ENCODE measurements at places on chromosomes 5 and 9.

DNA sequence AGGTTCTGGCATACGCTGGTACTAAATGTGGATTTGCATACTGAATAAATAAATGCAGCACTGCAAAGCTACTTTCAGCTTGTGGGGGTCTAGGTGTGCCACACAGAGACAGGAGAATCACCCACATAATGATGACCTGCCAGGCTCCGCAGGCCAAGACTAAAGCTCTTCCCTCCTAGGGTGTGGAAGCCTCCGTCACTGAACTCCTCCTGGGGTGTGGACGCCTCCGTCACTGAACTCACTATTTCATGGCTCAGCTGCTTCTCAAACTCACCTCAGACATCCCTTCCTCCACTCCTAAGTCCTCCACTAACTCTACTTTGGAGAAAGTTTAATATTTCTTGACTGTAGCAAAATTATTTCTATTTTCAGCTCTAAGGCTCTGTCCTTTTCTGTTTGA is 65.3 kb upstream of the GOLPH3 start:
- DNase-seq, result no peak

DNA sequence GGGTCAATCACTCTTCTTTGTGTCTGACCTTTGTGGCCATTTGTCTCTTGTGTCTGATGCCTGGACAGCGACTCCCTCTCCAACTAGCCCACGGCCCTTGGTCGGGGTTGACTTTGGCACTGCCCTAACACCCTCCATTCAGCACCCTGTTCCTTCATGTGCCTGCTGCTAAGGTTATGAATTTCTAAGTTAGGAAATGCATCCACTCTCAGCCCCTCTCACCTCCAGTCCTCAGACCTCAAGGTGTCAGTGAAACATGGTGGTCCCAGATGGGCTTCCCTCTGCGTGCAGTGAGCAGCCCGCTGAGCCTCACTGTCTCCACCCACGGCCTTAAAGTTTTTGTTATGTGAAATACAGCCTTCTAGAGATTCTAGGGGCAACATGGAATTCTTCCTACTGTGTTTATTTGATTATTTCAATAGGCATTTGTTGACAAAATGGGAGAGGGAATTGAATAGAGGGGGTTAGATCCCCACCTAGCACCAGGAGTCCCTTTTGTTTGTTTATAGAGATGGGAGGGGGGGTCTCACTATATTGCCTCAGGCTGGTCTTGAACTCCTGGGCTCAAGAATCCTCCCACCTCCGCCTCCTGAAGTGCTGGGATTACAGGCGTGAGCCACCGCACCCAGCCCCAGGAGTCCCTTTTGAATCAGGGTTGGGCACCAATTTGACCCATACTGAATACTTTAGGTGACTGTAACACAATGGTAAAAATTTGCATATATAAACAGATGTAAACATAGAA is 1.6 kb upstream of the GLIPR2 start:
- no peak for DNase-seq

- DNase-seq, result no peak
These were observed 4.7 kb downstream of the PDLIM4 start for GRCh38 chr5:132261881-132262845.

GRCh38 chr5:175466700-175467318 is 11.6 kb upstream of the SFXN1 start:
- DNase-seq, result no peak

DNA sequence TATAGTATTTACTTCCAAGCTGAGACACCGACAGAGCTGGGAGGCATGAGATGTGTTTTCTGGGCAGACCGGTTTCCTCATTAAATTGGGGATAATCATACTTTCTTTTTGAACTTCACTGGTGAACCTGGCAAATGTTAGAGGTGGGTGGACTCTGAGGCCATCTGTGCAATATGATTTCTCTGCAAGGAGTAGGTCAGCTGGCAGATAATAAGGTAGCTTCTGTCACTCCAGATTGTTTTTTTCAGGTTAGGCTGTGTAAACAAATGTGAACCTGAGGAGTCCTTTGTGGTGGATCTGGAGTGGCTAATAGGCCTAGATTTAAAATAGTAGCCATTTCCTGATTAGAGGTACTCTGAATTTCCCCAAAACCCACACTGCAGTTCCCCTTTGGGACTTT is 75.4 kb upstream of the S1PR3 start:
- DNase-seq, result no peak

- DNase-seq, result peak; percentile 19
These were observed 781 bp downstream of the FOXD1 start for GRCh38 chr5:73447530-73448462.

DNA sequence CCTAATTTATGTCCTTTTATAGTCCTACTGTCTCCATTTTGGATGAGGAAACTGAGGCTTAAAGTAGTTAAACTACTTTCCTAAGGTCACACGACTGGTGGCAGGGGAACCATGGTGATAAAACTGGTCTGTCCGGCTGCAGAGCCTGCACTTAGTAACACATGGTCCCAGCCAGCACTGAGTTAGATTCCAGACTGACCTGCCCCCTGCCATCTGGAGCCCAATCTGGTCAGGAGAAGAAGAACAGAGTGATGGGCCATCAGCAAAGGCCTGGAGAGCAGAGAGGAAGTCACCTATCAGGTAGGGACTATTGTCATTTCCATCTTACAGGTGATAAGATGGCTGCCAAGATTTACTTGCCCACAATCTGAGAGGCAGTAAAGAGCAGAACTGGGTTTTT is 86.6 kb upstream of the SLC25A48 start:
- no peak for DNase-seq

GRCh38 chr9:89528540-89528939 is 30.6 kb upstream of the SEMA4D start:
- no peak for DNase-seq

DNA sequence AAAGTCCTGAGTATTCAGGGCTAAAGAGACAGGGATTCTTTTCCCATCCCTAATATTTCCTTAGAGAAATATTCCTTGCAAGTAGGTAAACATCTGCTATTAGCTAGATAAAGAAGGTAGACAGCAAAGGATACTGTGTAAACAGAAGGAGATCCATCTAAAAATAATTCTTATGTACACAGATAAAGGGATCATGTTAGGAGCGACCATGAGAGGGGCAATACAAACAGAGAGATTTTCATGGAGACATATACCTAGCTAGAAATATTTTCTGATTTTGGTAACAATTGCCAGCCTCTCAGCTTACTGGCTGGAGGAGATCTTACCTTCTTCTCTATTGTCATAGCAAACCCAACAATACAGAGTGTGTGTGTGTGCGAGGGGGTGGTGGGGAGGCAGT is 184.6 kb upstream of the DMAC1 start:
- no peak for DNase-seq

DNA sequence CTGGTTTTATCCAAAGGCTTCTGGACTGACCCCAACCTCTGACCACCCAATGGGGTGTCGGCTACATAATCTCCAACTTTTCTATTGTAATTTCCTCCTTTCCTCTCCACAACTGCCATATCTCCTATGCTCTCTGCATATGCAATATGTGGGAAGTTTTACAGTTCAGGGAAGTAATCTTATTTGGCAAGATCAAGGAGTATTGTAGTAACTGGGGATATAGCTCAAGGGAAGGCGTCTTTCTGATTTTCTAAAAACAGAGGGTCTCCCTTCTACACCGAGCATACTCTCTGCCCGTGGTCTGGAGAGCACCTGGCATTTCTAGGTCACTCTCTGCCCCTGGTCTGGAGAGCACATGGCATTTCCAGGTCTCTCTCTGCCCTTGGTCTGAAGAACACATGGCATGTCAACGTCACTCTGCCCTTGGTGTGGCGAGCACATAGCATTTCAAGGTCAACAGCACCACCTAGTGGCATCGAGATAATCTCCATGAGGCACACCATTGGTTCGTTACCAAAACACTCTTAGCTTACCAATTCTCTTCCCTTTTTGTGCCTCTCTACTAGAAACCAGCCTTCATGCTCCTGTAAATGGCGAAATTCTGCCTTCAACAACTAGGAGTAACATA is 616.4 kb upstream of the NUDT12 start:
- DNase-seq, result peak; percentile 73

- DNase-seq, result no peak
These were observed 83.7 kb upstream of the SLC27A6 start for GRCh38 chr5:128881502-128882018.

DNA sequence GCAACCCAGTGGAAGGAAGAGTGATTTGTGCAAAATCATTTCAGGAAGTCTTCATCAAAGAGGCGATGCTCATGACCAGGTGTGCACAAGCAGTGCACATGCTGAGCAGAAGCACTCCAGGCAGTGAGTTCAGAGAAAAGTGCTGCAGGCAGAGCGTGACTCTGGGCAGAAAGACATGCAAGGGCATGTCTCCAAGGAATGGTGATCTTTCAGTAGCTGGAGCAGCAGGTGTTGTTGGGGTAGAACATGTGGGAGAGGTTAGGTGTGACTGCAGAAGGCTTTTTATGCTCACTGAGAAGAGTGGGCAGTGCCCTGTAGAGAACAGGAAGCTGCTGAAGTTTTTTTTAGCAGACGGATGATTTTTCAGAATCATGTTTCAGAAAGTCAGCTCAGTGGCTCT is 545.4 kb upstream of the TLE4 start:
- no peak for DNase-seq

GRCh38 chr9:104200456-104200994 is 106.4 kb downstream of the SMC2 start:
- DNase-seq, result no peak

- peak; percentile 6 for DNase-seq
These were observed 652.2 kb upstream of the RGMB start for GRCh38 chr5:98121036-98121936.

DNA sequence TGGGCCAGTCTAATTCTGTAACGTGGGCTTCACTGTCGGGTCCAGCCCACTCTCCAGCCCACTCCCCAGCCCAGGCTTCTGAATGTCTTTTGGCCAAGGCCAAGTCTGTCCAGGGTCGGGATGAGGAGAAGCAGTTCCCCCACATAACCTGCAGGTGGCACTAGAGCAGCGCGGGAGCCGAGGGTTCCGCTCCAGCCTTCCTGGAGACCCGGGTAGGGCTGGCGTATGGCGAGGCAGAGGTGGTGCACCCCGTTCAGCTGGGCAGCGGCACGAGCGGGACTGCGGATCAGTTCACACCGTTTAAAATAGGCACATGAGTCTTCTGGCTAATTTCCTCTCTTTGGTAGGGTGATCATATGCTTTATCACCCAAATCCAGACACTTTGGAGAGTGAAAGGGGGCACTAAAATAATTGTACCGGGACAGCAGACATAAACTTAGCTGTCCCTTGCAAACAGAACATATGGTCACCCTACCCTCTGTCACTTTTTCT is 185.9 kb downstream of the MSX2 start:
- DNase-seq, result peak; percentile 28

GRCh38 chr5:110625376-110625999 is 101.0 kb downstream of the TMEM232 start:
- peak; percentile 21 for DNase-seq

- no peak for DNase-seq
These were observed 210.9 kb downstream of the FRMD3 start for GRCh38 chr9:83327323-83327722.

DNA sequence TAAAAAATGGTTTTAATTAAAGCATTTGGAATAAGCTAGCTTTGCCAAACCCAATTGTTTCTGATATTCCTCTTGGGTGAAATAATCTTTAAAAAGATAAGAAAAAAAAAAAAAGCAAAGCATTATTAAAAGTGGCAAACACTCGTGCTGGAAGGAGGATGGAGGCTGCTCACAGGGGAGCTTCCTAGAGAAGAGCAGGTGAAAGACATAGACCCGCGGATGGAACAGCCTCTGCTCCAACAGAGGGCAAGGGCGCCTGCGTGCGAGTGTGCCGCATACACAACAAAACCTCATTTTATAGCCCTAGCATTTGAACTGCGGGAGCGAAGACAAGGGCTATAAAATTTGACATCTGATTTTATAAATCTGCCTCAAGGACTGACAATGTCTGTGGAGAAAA is 33.4 kb upstream of the SLC25A51 start:
- no peak for DNase-seq

DNA sequence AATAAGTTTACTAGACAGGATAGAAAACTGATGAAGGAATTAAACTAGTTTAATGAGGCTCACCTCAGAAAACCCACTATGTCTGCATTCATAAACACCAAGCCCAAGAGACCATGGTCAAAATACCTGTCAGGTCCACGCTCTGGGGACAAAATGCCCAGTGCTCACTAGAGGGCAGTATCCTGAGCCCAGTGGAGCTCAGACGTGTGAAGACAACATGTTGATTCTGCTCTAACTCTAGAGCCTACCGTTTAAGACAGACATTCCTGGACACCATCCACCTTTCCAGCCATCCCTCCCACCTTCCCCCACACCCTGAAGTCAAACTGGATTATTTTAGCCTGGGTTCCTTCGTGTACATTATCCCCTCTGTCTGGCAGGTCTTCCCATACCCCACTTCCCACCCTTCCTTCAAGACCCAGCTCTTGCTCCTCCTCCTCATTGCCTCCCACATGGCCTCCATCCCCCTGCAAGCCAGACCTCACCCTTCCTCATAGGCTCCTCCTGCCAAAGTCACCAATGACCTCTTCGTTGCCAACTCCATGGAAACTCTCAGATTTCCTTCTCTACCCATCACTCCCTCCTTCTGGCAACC is 142.3 kb upstream of the FSTL4 start:
- no peak for DNase-seq

DNA sequence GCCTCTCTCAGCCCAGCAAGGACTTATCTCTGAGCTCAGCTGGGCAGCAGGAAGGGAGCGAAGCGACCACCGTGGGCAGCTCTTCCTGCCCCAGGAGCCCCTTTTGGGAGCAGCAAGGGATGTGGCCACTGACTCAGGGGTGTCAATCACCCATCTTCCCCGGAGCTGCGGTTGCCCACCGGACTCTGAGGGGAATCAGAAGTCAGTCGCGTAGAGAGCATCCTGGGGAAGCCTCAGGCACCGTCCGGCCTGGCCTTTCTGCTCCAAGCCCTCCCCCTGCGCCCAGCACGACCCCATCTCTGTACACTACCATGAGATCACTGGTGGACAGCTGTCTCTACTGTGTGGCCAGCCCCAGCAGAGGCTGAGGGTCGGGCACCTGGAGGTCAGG is 24.6 kb downstream of the GFI1B start:
- DNase-seq, result no peak

DNA sequence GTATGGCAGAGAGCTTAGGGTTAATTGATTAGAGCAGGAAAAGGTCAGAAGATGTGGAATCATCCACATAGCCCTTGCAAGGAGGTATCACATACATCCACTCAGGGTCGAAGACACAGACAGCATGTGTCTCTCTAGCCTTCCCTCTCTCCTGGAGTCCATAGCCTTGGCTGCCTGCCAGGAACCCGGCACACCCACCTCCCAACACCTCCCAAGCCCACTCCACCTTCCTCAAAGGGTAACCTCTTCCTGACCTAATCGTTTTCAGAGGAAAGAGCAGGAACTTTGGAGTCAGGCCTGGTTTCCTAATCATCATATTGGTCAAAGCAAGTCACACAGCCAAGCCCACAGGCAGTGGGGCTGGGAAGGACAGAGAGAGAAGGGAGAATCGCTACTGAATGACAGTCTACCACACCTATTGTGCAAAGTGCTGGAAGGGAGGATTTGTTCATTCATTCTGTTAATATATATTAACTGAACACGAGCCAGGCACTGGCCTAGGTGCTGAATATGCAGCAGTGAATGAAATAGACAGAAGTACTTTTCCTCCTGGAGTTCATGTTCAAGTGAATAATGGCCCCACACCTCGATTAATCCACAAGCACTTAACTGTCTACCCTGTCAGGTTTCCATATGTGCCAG is 107.8 kb downstream of the KCNIP1 start:
- no peak for DNase-seq

- no peak for DNase-seq
These were observed 16.0 kb upstream of the OR13C9 start for GRCh38 chr9:104633976-104634520.

GRCh38 chr5:67030289-67031056 is 166.1 kb downstream of the CD180 start:
- DNase-seq, result no peak
